ENCODE measurements at places on chromosomes 11 and 22.

DNA sequence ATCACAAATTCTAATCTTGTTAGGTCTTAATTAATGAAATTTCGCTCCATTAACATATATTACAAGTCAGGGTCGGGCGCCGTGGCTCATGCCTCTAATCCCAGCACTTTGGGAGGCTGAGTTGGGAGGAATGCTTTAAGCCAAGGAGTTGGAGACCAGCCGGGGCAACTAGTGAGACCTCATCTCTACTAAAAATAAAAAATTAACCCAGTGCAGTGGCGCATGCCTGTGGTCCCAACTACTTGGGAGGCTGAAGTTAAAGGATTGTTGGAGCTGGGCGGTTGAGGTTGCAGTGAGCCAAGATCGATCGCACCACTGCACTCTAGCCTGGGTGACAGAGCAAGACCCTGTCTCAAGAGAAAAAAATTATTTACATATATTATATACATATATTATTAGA is 1.9 kb downstream of the TMA7B start:
- DNase-seq: no peak

- no peak for DNase-seq
Measured at GRCh38 chr11:64297699-64298358, 2.3 kb upstream of the CATSPERZ start.

DNA sequence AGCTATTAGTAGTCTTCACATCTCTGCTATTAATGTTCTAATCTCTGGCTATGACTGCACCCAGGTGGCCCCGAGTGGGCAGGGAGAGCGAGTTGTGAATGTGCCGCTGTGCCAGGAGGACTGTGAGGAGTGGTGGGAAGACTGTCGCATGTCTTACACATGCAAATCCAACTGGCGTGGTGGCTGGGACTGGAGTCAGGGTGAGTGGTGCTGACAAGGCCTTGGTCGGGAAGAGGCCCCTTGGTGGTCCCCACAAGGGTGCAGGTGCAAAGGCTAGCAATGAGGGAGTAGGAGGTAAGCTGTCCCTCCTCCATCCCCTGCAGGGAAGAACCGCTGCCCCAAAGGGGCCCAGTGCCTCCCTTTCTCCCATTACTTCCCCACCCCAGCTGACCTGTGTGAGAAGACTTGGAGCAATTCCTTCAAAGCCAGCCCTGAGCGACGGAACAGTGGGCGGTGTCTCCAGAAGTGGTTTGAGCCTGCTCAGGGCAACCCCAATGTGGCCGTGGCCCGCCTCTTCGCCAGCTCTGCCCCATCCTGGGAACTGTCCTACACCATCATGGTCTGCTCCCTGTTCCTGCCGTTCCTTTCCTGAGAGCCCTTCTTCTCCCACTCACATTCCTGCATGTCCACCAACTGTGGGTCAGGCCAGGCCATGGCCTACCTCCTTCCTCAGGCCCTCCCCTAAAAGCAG is 2.9 kb downstream of the IZUMO1R start:
- DNase-seq: no peak

DNA sequence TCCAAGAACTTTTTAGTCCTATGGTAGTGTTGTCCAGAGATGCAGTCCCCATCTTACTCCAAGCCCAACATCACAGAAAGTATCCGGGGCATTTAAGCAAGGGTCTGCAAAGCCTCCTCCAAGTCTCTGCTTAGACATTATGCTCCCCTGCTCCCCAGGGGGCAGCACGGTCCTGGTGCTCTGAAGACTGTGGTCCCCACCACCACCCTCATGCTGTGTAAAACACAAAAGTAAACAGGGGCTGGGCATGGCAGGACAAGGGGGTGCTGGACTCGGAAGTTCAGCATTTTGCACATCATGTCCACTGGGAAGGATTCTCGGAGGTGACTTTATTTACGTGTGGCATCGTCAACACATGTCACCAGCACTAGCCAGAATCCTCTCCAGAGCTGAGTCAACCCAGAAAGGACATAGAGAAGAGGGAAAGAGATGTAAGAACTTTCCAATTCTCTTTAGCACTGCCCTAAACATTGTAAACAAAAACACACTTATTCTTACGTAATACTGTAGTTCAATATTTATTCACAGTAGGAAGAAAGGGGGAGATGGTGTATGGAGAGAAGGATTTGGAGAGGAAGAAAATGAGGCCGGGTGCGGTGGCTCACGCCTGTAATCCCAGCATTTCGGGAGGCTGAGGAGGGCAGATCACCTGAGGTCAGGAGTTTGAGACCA is 37.7 kb downstream of the TCIRG1 start:
- DNase-seq: no peak

GRCh38 chr11:122163053-122163819 is 47.2 kb upstream of the BLID start:
- no peak for DNase-seq

DNA sequence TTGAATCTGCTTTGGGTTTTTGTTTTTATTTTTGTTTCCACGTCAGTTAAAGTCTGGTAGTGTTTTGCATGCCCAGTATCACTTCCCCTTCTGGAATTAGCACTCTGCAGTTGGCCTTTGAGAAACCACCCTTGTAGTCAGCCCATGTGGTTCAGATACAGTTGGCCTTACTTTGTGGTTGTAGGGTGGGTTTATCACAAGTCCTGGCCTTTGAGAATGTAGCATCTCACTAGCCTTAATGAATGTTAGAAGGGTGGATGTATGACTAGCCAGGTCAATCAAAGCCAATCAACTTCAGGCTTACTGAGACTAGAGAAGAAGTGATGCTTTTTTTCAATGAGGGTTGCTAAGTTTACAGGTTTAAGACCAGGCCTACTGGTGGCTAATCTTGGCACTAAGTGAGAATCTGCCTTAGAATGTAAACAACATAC is 19.8 kb downstream of the ARL14EP start:
- no peak for DNase-seq

- DNase-seq: no peak
Measured at GRCh38 chr11:109752212-109752825, 330.3 kb downstream of the C11orf87 start.

Measured in stimulated activated CD8-positive, alpha-beta memory T cell treated with anti-CD3 and anti-CD28 coated beads, Interleukin-7, amount 100 ng/mL, for 48 hours (primary cell).